ENCODE measurements at places on chromosomes 3 and 15.
A peak's percentile ranks its signal among the peaks of the same experiment; 100 is the strongest.

DNA sequence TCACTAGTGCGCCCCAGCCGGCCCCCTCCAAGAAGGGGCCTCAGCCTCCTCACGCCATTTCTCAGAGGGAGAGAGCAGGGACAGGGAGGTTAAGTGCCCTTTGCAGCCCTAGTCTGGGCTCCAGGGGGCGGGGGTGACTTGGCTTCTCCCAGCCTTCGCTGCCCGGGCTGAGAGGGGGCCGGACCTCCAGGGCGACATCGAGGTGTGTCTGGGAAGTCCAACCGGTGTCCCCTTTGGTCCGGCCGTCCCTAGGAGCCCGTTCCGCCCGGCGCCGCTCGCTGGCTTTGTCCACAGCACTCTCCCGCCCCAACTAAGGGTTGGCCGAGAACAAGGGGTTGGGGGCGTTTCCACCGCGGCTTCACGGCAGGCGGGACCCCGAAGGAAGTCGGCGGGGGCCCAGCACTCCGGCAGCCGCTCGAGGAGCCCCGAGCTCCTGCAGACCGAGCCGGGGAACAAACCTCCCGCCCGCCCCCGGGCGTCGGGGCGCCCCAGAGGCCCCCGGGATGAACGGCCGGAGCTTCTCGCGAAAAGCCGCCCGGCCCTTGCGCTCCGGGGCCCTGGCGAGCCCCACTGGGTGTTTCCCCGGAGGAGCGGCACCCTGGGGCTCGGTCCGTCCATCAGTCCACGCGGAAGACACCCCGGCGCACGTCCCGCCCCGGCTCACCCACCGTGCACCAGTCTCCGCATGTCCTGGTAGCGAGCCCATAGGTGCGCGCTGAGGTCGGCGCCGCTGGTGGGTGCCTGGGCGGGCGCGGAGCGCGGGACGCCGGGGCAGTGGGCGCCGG lies 627 bp downstream of the NT5DC2 start:
- DNase-seq = peak; percentile 47

GRCh38 chr15:34365091-34365825 lies 1.7 kb downstream of the LPCAT4 start:
- DNase-seq = peak; percentile 45

DNA sequence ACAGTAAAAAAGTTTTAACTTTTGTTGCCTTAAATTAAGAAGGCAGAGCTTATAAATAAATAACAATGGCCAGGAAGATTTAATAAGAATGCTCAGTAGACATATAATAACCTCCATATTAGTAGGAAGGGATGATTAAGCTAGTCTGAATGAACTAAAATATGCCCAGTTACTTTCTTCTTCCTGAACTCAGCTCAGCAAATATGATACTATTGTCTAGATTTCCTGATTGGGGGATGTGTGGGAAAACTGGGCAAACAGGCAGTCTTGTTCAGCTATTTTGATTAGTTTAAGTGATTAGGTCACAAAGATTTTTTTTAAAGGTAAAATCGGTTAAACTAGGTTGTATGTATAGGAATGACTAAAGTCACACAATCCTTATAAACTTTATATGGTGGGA lies 167.2 kb upstream of the SLC2A2 start:
- DNase-seq = no peak

DNA sequence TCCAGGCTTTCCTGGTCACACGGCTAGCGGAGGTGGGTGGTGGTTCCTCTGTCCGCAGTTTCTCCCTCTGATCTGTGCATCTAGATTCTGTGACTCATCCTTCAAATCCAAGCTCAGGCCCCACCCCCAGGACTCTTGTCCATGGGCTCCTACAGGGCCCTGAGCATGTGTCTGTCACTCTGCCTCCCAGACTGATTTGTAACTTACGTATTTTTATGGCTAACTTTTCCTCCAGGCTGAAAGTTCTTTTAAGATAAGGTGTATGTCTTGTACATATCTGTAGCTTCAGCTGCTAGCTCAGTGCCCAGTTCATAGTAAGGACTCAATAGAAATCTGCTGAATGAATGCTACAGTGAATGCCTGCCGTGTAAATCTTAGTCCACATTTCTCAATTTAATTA lies 8.0 kb downstream of the ESYT3 start:
- DNase-seq = no peak

DNA sequence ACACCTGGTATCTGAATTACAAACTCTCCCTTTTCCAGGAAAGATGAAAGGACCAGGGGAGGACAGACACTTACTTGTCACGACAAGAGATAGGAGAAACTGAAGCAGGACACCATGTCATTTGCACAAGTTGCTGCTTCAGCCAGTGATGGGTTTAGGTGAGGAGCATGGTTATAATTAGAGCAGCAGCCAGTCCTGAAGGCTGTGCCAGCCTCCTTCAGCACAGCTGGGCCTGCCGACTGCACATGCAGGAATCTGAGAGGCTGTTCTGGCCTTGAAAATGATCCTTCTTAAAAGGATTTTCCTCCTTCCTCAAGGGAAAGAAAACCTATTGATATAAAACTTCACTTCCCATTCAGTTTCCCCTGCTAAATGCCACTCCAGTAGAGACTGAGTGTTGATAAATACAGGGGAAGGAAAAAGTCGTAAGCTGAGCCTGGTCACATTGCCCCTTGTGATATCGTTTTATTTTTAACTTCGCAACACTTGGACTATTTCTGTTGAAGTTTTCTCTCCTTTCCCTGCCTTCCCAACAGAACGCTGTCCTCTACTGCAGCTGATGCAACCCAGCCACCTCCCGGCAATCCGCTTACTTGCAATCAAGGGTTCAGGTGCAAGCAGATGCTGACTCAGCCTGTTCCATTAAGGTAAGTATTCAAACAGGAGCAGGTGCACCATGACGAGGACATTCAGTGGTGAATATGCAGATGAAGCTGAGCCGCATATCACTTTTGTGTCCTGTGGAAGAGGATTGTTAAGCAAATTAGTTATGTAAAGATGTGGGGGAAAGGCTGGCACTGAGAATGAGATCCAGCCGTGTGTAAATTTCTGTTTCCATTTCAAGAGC lies at the start of gene FBXO40:
TSS of gene FBXO40 (plus strand) at position 524 of the 847 bp plus-strand sequence. CDS start 27,197 bp downstream, outside the sequence.
- DNase-seq = peak; percentile 42

GRCh38 chr3:106135451-106136160 lies 266.8 kb upstream of the CBLB start:
- DNase-seq = no peak

DNA sequence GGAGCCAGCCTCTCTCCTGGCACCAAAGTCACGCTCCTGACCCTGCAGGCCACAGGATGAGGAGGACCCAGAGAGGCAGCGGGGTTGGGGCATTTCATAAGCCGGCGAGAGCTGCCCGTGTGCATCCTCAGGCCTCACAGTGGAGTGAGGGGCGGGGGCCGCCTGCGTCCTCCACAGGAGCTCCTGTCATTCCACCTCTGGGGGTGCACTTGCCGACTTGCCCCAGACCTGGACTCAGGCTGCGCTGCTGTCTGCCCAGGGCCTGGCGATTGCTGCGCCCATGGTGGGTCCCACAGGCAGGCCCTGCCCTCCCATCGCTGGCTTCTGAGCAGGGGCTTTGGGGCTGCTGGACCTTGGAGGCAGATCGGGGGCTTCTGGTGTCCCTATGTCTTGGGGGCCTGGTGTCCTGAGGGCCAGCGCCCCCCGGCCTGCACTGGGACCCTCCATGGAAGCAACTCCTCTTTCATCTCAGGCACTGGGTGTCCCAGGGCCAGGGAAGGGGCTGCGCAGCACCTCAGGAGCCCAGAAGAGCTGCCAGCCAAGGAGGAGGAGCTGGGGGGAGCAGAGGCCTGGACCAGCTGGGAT lies 184.0 kb downstream of the GOLGA6L6 start:
- no peak for DNase-seq

GRCh38 chr3:177430653-177431052 lies 233.4 kb upstream of the TBL1XR1 start:
- no peak for DNase-seq

DNA sequence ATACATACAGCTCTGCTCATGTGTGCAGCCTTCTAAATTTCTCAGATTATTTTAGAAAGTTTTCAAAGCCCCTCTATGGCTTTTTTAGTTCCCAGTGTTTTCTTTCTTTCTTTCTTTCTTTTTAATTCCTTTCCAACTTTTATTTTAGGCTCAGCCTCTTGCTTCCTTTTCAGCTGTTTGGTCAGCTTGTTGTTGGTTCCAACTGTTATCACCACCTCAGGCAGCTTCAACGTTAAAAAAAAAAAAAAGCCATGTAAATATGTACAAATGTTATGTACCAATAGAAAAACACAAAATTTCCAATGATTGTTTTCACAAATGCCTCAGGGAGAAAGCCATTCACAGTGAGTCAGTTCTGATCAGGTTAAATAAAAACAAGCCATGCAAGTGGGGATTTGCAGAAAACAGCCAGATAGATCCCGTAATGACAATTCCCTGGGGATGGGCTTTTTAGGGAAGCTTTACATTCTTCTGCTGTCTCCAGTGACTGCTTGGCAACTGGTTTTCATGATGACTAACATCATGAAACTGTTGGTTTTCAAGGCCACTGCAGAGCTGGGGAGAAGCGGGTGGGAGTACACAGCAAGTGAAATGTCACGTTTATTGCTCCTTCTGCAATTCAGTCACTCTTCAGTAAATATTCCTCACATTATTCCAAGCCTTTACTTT lies 908.4 kb downstream of the EPHA3 start:
- peak; percentile 37 for DNase-seq

DNA sequence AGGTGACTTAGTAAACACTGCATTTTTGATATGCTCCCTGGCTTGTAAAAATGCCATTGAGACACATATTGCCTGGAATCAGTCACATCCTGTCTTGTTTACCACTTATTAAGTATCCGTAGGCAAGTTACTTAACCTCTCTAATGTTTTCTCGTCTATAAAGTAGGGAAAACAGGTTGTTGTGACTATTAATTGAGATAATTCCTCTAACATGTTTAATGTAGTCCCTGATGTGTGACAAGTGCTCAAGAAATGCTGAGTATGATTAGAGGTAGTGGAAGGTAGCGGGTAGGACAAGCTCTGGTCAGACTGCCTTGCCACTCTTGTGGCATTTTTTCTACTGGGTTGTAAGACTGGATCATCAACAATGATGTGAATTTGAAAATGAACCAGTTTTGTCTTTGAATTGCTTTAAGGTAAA lies 54.1 kb downstream of the NFKBIZ start:
- no peak for DNase-seq

DNA sequence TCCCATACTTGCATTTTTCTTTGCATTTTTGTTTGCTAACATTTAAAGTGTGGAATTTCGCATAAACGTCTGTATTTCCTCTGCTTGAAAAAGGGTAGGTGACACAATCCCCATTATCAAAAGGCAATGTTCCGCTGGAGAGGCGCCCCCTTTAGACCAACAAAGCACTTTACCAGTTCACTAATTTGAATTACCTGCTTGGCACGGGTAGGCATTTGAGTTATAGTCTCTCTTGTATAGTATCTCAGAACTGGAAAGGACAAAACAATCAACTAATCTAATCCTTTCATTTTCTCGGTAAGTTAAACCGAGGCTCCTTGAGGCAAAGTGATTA lies 775 bp upstream of the CCDC39 start:
- DNase-seq = no peak

DNA sequence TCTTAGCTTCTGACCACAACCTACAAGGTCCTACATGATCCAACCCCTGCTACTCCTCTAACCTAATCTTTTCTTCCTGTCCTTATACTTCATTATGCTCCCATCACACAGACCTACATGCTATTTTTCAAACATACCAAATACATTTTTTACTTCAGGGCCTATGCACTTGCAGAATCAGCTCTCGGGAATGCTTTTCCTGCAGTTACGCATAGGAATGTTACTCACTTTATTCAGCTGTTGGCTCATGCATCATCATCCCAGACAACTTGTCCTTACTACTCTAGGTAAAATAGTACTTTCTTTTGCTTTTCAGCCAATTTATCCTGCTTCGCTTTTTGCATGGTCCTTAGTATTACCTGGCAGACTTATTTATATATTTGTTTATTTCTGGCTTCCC lies 105.6 kb downstream of the OXSM start:
- no peak for DNase-seq

- DNase-seq = no peak
These were observed at the start of gene GATA2 for GRCh38 chr3:128492671-128493569. TSS of gene GATA2 (minus strand) at chr3:128493201. CDS start at chr3:128487031, 6,170 bp downstream.

DNA sequence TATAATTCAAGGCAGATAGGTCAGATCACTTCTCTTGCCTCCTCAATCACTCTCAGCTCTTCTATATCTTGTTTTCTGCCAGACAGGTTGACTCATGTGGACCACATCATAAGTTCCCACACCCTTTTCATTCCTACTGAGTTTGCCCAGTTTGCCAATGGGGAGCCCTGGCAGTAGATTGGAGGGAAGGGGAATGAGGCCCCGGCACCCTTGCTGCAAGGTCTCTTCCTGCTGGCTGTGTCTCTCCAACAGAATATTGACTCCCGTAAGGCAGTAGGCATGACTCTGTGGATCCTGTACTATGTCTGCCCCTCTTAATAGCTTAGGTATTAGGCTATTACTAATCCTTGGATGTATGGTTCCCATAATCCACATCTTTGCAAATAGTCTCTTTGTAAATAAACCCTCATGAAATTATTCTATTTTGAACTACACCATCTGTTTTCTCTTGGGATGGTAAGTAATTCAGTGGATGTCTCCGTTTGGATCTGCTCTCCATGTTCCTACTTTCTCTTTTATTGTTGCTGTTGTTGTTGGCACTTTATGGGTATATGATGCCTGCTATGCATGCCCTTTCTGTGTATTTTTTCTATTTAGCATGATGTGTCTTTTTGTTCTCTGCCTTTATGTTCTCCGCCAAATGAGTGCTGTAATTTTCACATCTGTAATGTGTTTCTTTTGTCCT lies 65.5 kb upstream of the DCBLD2 start:
- no peak for DNase-seq

DNA sequence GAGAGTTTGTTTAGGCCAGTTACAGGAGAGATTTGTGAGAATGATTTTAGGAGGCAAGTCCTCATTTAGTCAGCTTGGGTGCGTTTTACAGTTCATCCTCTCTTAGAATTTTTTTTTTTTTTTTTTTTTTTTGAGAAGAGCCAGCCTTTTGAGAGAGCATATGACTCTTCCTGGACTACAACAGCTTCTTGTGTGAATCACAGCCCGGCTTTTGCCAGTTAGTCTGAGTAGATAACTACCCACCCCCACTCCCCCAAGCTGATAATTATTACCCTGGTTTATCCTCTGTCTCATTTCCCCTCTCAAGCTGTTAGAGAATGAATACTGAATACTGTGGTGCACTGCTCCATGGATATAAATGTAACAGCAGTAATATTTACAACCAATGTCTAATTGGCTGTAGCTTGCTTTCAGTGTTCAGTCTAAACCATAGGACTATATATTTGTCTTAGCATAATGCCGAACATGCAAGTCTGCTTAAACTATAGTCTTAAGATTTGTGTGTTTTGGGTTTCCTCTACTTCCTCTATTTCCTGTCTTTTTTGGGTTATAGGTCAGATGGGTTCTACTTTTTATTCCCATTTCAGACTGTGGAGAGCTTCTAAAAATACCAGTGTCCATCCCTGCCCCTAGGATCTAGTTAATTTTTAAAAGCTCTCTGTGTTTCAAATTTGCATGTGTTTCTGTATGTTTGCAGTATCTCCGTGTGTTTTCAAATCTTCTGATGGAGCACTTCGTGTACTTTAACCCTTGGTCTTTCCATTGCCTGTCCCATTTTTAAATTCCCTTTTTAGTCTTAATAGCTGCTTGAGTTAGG lies 8.0 kb downstream of the CHD2 start:
- DNase-seq = peak; percentile 54

GRCh38 chr3:98600412-98601095 lies 7.1 kb upstream of the CPOX start:
- DNase-seq = no peak

GRCh38 chr3:89877230-89877629 lies 769.8 kb downstream of the EPHA3 start:
- DNase-seq = no peak

GRCh38 chr15:27410996-27411605 lies 440.1 kb downstream of the GABRG3 start:
- no peak for DNase-seq

Data from heart right ventricle (tissue), 16 donors.